Mononuclear cell (primary cell): ENCODE measurements at places on chromosomes 16 and 17. TPM values are rescaled to one million over a fixed set of nuclear protein-coding genes. Genes with fewer than 3 reads are reported as not detected.

RBBP6 gene
- total RNA-seq = 166 TPM

TBC1D28 gene
- total RNA-seq = not detected

UTS2R gene
- total RNA-seq = not detected

TMC8 gene
- total RNA-seq = 138 TPM

CLEC18B gene
- total RNA-seq = not detected

KRTAP4-4 gene
- total RNA-seq = not detected

DHRS7C gene
- not detected for total RNA-seq

NHLRC4 gene
- total RNA-seq = 1.2 TPM

KRT15 gene
- total RNA-seq = not detected

DNAAF1 gene
- 25.3 TPM for total RNA-seq

KCNH6 gene
- total RNA-seq = not detected

PLLP gene
- 0.63 TPM for total RNA-seq

TBC1D10B gene
- total RNA-seq = 12.0 TPM

CD300E gene
- total RNA-seq = 64.4 TPM

TAX1BP3 gene
- total RNA-seq = 25.4 TPM

TUBG1 gene
- total RNA-seq = 3.1 TPM

CACNG3 gene
- total RNA-seq = under 0.01 TPM

ERN1 gene
- 62.8 TPM for total RNA-seq

MYH1 gene
- total RNA-seq = not detected

CCDC154 gene
- total RNA-seq = 0.21 TPM

CHST4 gene
- not detected for total RNA-seq

AHSP gene
- 0.52 TPM for total RNA-seq

FBXL16 gene
- total RNA-seq = 1.7 TPM

TMEM204 gene
- total RNA-seq = 12.6 TPM

KRTAP9-8 gene
- not detected for total RNA-seq
